Stimulated activated CD8-positive, alpha-beta memory T cell treated with anti-CD3 and anti-CD28 coated beads, Interleukin-15, amount 100 ng/mL, for 24 hours (primary cell): ENCODE measurements at places on chromosomes 1 and 21.
A peak's percentile ranks its signal among the peaks of the same experiment; 100 is the strongest.

DNA sequence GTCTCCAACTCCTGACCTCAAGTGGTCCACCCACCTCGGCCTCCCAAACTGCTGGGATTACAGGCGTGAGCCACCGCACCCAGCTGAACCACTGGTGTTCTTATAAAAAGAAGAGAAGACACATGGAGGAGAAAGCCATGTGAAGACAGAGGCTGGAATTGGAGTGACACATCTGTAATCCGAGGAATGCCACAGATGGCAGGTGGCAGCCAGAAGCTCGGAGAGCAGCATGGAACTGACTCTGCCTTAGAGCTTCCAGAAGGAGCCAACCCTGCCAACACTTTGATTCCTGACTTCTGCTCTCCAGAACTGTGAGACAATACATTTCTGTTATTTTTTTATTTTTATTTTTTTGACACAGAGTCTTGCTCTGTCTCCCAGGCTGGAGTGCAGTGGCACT is 59.0 kb upstream of the ATP2B4 start:
- no peak for DNase-seq

GRCh38 chr1:191174298-191174697 is 696.6 kb upstream of the BRINP3 start:
- no peak for DNase-seq

- no peak for DNase-seq
Observed at GRCh38 chr1:235264327-235264726, 63.7 kb downstream of the ARID4B start.

- no peak for DNase-seq
Observed at GRCh38 chr1:34785231-34785874, 4.3 kb downstream of the GJB3 start.

- DNase-seq: no peak
Observed at GRCh38 chr1:220003610-220004299, 42.5 kb downstream of the EPRS1 start.

GRCh38 chr1:68173936-68174737 is 58.2 kb downstream of the WLS start:
- no peak for DNase-seq

DNA sequence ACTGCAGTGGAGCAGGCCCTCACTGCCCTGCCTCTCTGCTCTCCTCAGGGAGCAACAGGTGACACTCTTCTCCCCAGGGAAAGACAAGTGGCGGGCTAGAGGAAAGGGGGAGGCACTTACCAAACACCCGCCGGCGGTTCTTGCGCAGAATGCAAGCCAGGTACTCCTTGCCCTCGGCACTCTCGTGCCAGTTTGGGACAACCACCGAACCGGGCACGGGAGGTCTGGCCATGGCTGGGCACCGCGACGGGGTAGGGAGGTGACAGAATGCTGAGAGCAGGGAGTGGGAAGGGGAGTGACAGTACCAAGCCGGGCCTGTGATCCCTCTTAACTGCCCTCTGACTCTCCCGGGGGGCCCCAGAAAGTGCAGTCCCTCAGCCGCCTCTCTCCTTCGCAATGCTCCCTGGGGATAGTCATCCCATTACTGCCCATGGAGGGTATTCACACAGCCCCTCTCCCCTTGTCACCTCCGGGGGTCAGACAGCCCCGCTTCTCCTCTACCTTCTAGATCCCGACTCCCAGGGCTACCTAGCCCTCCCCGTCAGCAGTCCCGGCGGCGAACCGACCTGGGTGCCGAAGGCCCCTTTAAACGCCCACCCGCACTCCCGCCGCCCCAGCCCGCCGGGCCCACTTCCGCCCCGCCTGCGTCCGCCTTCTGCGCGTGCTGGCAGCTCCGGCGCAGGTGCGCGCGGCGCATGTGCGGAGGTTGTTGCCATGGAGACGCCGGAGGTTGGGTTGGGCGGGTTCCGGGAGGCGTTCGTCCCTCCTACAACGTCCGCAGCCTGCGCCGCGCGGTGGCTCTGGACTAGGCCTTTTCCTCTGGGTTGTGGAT is at the start of gene CPLANE2:
Gene CPLANE2 (minus strand): TSS at position 673 of the 832 bp plus-strand sequence. CDS start 441 bp downstream, at position 232.
- peak; percentile 96 for DNase-seq

DNA sequence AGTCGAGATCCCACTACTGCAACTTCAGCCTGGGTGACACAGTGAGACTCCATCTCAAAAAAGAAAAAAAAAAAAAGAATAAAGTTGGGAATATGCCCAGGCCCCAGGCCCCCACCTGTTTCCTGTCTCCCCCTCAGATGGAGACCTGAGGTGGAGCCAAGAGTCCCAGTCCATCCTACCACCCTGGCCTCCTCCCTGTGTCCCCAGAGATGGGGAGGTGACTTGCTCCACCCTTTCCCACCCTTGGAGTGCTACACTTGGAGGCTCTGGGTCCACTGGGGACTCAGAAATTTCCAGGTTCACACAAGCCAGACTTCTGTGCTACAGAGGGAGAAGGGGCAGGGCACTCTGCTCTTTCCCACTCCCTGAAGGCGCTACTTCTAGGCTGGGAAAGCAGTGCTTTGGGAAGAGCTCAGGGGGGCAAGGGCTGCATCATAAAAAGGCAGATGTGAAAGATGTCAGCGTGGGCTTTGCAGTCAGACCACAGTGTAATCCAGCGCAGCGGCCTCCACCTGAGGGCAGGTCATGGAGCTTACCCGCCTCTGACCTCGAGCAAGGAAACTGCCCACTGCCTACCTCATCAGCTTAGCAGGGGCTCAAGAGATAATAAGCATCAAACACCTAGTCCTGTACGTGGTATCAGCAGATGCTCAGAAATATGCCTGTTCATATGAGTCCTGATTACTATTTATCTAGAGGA is 13.4 kb downstream of the TMEM63A start:
- DNase-seq: no peak

DNA sequence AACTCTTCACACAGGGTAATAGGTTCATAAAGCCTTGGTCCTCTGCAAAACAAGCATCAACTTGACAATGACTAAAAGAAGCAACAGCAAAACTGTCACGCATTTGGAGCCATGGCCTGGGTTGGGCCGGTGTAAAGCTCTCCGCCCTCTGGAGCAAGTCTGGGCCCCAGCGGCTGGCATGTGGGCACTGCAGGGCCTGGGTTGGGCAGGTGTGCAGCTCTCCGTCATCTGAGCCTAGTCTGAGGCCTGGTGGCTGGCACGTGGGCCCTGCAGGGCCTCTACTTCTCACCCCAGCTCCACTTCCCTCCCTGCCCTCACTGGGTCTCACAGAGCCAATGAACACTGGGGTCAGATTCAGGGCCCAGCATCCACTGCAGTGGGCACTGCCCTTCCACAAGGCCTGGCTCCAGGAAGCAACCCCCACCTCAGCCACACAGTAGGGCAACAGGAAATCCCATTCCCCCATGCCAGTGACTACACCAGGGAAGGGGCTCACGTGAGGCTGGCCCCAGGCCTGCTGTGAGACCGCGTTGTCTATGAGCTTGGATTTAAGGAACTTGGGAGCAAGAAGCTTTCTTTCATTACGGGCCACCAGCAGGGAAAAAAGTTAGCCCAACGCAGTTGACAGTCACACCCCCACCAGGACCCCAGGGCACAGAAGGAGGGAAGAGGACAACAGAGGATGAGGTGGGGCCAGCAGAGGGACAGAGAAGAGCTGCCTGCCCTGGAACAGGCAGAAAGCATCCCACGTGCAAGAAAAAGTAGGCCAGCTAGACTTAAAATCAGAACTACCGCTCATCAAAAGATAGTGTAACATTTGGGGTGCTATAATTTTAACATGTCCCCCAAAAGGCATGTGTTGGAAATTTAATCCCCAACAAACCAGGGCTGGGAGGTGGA is 52.7 kb downstream of the NPHP4 start:
- DNase-seq: no peak

GRCh38 chr1:14238472-14239307 is 359.8 kb upstream of the KAZN start:
- no peak for DNase-seq

DNA sequence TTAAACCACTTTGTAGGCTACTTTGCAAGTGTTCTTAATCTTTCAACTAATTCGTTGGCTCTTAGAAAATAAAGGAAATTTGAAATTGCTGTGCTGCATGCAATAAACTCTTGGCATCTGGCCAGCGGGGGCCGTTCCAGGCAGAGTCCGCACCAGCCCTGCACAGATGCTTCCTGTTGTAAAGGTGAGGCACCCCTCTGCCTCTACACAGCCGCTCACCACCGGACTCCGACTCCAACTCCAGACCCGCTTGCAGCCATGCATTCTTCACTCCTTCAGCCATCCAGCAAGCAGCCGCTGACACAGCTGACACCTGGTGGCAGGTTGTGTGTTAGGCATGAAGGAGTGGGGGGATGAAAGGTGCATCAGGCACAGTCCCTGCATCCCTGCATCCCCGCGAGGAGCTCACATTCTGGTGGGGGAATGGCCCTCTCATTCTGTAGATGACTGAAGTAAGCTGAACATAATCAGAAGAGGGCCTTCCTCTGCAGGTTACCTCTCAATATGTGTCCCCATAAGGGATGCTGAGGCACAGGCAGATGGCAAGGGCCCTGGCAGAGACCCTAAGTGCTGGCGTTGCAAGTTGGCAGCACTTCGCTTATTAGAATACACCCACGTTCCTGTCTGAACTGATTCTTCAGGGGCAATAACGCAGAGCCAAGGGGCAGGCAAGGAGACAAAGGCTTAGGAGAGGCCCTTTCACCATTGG is 56.8 kb downstream of the GLIS1 start:
- DNase-seq: peak; percentile 5

DNA sequence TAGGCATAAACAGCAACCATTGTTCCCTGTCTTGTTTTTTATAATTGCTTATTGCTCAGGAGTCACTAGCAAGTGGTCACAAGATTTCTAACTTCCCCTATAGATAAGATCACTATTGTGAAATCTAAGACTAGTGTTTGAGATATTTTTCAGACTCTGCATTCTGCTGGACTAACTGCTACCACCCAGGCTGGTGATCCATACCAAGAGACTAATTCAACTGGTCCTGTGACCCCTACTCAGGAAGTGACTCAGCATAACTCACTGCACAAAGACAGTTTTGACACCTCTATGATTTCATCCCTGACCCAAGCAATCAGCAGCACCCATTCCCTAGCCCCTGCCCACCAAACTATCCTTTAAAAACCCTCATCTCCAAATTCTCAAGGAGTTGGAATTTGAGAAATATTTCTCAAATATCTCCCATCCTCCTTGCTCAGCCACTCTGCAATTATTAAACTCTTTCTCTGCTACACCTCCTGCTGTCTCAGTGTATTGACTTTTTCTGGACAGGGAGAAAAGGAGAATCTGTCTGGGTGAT is 52.7 kb downstream of the TRIM33 start:
- DNase-seq: no peak

- DNase-seq: no peak
Observed at GRCh38 chr1:39184354-39184818, 20.1 kb upstream of the MACF1 start.

DNA sequence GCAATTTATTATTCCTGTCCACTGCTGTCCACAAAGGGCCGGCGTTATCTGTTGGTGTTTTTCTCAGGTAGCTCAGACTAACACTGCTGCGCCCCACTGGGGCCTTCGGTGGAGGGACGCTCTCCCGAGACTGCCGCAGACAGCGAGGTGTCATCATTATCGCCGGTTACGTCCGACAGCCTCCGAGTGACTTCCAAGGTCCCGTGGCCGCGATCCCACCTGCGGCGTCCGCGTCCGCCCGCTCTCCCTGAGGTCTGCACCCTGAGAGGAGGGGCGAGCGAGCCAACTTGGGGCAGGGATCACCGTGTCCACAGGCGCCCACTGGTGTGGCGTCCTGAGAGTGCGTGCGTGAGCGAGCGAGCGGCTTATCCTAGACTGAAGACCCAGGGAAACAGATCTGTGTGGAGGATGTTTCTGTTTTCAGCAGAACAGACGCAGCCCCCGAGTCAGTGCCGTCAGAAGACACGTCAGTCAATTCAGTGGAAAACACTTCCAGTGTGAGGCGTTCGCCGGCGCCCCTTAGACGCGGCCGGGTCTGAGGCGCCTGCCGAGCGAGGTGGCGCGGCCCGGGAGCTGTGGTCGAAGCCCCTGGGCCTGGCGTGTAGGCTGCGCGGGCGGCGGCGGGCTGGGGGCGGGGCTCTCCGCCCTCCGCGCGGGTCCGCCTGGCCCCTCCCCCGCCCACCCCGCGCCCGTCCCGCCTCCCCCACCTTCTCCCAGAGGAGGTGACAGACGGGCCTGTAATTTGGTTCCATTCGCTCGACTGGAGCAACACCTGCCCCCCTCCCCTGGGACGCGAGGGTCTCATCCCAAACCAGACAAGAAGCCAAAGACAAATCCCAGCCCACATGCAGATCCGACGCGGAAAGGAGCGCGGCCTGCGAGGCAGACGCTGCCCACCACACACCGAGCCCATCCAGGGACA is 12.6 kb downstream of the NHLH2 start:
- no peak for DNase-seq

DNA sequence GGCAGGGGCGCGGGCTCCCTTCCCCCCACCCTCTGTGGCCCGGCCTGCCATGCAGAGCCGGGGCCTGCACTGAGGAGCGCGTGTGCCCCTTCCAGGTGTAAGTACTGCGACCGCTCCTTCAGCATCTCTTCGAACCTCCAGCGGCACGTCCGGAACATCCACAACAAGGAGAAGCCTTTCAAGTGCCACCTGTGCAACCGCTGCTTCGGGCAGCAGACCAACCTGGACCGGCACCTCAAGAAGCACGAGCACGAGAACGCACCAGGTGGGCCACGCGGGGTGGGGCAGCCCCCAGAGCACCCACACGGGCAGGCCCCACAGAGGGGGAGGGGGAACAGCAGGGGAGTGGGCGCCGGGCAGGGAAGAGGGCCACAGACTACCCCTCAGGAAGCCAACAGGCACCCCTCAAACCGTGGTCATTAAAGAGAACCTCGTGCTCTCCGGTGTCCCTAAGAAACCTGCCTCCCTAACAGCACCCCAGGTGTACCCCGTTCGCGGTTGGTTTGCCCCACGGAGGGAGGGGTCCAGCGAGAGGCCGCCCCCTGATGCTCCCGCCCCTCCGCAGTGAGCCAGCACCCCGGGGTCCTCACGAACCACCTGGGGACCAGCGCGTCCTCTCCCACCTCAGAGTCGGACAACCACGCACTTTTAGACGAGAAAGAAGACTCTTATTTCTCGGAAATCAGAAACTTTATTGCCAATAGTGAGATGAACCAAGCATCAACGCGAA is 28.8 kb upstream of the ARHGEF16 start:
- no peak for DNase-seq

DNA sequence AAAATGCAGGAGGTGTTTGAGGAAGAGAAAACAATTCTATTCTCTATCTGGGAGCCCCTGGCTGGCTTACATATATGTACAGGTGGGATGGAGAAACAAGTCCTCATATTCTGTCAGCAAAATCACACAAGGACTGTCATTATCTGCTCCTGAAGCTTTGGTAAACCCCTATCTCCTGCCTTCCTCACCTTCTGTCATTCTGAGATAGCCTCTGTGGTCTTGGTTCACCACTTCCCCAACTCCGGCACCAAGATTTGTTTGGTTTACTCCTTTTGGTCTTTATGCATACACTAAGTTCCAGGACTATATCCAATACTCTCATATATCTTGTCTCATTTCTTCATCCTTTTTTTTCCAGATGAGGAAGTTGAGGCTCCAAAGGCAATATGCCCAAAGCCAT is 551.1 kb downstream of the PLPP3 start:
- DNase-seq: no peak

GRCh38 chr1:3482378-3482849 is 27.9 kb downstream of the ARHGEF16 start:
- no peak for DNase-seq

DNA sequence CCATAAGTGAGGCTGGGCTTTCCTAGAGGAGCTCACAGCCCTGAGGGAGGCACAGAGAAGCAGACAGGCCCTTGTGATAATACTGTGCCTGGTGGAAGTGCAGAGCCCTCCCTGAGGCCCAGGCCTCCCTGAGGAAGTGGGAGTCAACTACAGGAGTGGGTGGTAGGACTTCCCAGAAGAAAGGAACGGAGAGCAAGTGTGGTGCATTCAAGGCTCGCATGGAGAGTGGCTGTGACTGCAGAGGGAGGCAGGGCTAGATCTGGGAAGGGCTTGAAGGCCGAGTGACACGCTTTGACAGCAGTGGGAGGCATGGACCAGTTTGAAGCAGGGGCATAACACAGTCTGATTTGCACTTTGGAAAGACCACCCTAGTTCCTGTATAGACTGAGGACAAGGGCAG is 37.3 kb downstream of the AZIN2 start:
- no peak for DNase-seq
